ENCODE measurements at places on chromosomes 5 and 9.

GRCh38 chr9:131844745-131845118 lies 104.9 kb upstream of the RAPGEF1 start:
- DNase-seq = no peak

DNA sequence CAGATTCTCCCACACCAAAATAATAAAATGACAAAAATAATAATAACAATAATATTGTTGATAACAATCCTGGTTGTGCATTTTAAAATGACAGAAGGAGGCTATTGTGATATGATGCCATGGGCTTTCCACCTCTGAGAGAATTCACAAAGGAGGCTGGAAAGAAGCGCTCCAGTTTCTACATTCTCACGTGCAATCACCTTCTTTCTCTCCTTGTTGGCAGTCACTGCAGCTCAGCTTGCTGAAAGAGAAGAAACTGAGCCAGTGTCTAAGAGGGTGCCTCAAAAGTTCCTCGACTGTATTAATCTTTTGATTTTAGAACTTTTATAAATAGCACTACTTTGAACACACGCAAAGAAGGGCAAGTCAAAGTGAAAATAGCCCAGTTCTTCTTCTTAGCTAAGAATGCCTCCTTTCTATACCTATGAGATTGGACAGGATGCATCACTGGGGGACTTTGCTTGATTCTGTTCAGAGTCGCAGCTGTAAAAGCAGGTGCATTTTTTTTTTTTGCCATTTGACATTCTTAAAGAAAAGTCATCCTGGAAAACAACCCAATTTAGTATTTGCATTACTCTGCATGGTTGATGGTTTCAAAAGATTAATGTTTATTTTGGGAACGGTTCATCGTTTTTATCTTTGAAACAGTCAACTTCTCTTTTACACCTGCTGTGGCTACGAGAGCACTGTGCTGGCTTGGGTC lies 12.4 kb upstream of the SUB1 start:
- no peak for DNase-seq

GRCh38 chr5:74441616-74442015 lies 198.9 kb downstream of the ENC1 start:
- no peak for DNase-seq

DNA sequence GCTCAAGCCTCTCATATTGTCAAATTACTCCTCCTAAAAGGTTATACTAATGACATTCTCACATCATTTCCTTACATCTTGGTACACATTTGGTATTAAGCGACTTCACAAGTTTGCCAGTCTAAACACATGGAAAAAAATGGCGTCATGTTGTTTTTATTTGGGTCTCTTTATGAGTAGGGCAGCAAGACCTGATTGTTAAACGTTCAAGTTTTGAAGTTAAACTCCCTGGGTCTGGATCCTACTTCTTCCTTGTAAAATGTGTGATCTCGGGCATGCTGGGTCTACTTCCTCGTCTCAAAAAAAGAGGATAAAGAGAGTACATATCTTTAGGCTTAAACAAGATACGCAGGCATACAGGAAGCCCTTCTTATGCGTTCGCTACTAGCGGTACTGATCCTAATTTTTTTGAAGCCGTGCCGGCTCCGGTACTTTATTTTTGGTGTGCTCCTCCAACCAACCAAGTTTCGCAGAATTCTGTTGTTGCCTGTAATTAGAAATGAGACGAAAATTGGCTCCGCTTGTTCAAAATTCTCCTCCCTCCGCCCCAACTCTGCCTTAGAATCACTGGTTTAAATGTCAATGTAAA lies 596 bp upstream of the CDC37L1 start:
- no peak for DNase-seq

DNA sequence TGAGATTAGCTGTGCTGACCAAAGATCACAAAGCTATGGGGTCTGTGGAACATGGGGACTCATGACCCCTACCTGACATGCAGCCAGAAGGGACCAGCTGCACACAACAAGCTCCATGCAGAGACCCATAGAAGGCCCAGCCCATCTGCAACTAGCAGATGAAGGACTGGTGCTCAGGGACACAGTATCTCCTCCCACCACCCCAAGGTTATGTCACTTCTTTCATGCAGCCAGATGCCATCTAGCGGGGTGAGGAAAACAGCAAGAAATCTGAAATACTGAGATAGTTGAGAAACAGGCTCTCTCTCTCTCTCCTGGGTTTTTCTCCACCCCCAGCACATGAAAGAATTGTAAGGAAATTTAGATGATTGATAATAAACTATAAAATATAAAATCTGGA lies 161.3 kb upstream of the DAPK1 start:
- no peak for DNase-seq

DNA sequence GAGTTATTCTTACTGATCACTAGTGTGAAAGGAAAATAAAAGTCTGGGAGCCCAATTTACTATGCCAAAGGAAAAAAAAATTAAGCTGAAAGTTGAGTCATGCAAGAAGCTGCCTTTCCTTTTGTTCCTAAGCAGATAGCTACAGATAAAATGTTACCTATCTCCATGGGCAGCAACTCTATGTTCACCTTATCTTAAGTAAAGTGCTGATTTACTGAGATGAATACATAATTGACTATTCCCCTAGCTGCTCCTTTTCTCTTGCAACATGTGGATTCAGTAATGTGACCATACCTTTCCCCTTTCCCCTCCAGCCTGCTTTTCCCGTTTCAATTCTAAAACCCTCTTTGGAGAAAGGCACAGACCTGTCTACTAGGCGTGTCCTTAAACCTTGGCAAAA lies 62.7 kb upstream of the NR5A1 start:
- DNase-seq = no peak

DNA sequence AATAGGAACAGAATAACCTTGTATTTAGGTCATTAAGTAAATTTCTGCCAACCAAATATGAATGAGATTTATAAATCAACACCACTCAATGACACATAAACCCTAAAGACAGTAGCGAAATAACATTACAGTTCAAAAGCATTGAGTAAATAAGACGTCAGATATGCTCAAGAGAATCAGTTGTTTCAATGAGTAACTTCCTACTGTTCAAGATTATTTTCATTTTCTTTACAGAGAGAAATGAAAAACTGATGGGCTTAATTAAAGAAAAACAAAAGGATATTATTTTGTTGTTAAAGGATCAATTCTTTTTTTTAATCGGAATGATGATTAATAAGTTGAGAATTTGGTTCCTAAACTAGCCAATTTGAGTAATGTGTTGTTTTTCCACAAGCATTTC lies 150.1 kb downstream of the BNC2 start:
- DNase-seq = no peak

- DNase-seq = no peak
These were observed 36.7 kb upstream of the GABBR2 start for GRCh38 chr9:98745470-98745869.

DNA sequence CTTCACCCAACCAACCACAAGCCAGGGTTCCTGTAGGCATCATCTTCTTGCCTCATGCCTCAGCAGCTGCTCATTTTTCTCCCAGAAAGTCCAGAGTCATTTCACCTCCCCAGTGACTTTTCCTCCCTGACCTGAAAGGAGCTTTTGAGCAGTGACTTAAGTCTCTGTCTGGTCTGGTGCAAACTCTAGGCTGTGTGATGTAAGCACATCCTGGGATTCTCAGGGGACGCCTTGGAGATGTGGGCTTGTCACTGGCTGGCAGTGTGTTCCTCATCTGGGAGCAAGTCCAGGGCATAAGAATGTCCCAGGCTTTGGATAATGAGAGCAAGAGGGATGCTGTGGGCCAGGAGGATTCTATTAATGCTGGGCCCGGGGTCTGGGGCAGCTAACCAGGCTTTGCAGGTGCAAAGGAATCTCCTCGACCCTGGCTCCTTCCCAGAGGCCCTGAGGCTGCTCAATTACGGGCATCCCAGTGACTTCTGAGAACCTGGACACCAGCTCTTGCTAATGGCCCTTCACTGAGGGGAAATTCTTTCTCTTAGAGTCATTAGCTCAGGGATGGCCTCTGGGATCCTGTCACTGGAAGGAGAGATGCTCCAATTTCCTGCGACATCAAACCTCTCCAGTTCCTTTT lies 211.0 kb upstream of the PANK3 start:
- DNase-seq = no peak

GRCh38 chr5:139368613-139369012 lies 14.5 kb downstream of the SLC23A1 start:
- DNase-seq = no peak

DNA sequence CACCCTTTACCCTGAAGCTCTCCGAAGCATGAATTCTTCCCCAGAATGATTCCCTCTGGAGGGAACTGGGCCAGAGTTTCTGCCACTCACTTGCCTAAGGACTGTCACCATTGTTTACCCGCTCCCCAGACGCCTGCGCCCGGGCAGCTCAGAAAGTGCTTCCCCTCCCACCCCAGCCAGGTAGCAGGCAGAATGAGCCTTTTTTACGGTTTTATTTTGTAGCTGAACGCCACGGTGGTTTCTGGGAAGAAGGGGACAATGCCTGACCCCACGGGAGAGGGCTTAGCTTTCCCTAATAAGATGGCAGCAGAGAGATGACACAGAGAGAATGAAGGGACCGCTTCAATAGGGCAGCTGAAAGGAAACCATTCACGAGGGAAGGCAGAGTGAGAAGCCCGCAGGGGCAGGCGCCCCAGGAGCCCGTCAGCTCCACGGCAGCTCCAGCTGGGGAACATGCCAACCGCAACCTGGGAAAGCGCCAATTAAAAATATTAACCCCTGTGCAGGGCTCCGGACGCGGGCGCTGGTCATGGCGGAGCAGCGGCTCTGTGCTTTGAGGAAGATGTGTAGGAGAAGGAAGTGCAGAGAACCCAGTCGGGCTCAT lies 20.4 kb upstream of the NTNG2 start:
- no peak for DNase-seq

GRCh38 chr5:142368529-142368928 lies 43.7 kb upstream of the SPRY4 start:
- no peak for DNase-seq

DNA sequence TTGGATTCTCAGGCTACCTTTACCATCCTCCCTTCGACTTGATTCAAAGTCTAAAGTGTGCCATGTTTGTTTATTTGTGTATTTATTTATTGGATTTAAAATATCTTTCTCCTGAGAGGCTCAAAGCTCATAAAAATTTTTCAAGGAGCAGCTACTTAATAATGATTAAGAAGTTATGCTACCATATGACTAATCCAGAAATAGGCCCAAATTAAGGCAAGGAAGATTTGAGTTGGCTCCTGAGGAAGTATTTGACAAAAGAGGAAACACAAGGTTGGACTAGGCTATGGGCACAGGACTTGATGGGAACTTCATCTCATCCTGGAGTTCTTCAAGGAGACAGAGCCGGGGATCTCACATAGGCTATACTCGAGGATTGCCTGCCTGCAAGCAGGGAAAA lies 22.4 kb upstream of the PPP2CA start:
- DNase-seq = no peak

DNA sequence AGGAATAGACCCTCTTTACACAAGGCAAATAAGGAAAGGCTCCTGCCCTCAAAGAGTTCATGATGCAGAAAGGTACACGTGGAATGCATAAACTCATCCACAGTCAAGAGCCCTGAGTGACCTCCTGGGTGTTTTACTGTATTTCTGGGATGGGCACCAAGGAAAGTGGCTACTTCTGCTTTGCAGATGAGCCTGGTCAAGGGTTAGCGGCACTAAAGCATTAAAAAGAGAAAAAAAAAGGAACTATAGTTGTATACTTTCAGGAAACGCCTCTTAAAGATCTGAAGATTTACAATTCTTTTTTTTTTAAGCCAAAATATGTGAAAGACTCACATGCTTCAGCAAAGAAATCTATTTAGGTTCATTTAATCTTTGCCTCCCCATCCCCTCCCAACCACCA lies 366.2 kb upstream of the PDE4D start:
- DNase-seq = no peak

DNA sequence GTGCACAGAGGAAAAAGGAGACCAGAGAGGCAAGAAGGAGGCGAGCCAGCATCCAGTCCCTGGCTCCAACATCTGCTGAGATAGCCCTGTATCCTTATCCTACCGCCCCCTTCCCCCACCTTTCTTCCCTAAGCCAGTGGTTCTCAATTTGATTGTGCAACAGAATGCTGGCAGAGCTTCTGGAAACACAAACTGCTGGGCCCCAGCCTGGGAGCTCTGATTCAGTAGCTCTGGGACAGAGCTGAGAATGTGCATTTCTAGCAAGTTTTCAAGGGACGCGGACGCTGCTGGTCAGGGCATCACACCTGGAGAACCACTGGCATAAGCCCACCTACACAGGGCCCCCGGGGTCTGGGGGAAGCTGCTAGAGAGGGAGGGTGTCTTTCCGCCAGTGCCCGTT lies 21.1 kb downstream of the AK8 start:
- DNase-seq = no peak

DNA sequence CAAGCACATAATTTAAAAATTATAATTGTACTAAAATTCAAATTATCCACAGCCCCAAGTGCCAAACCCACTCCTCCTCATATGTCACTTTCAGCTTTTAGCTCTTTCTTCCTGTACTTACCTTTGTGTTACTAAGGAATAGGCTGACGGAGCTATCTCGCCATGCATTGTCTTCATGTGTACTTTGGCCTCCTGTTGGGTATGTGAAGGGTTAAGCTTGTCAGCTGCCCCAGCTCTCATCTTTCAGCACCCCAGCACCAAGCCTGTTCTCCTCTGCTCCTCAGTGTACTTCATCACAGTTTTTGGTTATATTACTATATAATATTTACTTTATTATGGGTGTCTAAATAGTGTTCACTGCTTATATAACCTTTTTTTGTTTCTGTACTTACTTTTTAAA lies 46.2 kb downstream of the OSTF1 start:
- no peak for DNase-seq

DNA sequence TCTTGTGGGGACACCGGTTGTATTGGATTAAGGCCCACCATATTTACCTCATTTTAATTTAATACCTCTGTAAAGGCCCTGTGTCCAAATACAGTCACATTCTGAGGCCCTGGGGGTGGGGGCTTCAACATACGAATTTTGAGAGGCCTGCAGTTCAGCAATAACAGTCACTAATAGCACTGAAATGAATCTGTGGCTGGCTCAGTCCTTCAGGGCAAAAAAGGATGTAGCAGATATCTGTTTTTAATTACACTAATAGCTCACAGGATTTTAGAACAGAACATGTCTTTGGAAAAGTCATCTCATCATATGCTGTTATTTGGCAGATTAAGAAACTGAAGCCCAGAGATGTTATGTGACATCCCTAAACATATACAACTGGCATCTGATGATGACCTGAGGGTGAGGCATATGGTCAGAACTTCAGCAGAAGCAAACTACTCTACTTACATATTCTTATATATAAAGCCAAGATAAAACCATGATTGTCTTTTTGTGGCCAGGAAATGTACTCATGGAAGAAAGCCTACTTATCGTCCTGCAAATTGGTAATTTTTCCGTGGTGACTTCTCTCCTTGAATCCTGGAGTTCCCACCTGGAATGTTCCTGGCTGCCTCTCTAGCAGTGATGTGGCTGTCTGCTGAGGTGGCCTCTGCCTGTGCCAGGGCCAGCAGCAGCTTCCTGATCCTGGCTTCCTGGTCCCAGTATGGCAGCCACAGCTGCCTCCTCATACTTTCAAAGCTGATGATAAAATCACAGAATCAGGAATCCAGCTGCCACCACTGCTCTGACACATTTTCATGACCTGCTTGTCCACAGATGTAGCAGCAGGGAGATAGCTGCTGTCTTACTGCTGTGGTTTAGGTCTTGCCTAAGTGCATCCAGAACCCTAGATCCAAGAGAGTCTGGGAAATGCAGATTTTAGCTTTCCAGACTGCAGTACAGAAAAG lies 72.1 kb upstream of the ANKRD55 start:
- DNase-seq = no peak
